ENCODE measurements at places on chromosomes 11 and 22.

DNA sequence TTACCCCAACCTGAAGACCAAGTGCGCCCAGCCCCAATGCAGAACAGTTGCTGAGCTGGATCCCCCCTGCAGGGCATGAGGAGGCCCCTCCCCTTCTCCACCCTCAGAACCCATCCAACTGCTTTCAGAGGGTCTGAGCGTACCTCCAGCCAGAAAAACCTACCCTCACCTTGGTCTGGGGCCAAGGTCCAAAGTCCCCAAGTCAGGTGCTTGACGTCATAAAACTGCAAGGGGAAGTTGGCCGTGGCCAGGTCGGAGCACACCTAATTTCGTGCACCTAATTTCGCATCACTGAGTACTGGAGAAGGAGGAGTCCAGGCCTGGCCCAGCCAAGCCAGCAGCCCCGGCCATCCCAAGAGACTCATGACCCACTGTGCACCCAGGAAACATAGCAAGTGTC lies 289.8 kb downstream of the CTTN start:
- DNase-seq, result no peak

GRCh38 chr22:37354670-37355069 lies 72.4 kb downstream of the CYTH4 start:
- no peak for DNase-seq

GRCh38 chr11:67439321-67440228 lies 2.1 kb upstream of the PTPRCAP start:
- no peak for DNase-seq

- DNase-seq, result no peak
Observed at GRCh38 chr11:40207416-40207815, 1252.0 kb downstream of the LRRC4C start.

- DNase-seq, result no peak
Observed at GRCh38 chr11:118051611-118052461, 25.0 kb upstream of the TMPRSS4 start.

DNA sequence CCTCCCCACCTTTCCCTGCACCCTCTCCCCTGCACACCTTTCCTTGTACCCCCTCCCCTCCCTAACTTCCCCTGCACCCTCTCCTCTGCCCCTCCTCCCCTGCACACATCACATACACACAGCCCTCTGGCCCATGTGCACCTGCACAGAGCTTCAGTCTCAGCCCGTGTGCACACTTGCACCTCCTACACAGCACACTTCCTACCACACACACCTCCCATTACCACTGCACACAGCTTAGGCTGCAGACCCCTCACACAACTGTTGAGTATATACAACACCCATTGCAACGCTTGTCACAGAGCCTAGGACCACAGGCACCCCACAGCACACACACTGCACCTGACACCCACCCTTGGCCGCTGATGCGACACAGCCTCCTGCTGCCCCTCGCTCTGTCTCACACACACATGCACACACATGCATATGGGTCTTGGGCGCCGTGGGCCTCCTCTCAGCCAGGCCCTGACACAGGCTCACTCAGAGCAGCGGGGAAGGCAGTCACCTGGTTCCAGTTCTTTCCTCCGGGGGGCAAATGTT lies 411 bp downstream of the SIGIRR start:
- DNase-seq, result no peak

GRCh38 chr11:15806217-15806616 lies 550.1 kb downstream of the SOX6 start:
- no peak for DNase-seq

DNA sequence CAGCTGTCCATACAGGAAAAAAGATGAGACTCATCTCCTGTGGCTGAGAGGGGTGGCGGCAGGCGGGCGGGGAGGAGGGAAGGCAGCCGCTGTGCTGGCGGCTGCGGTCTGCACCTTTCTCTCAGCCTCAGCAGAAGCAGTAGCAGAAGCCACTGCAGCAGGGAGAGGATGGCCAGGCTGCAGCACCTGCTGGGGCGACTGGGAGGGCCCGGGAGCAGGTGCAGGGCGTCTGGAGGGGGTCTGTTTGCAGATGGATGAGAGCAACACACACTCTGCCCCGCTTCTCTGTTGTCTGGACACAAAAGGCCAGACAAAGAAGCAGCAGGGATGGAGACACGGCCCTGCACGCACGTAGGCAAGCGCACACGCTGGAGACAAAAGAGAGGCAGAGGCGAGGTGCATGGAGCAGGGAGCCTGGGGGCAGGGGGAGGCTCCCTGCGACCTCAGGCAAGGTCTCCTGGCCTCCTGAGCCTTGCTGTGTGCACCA lies 9.3 kb upstream of the MIAT start:
- no peak for DNase-seq

GRCh38 chr11:73375830-73376159 lies 404 bp upstream of the RELT start:
- no peak for DNase-seq

- DNase-seq, result peak; percentile 42
Observed at GRCh38 chr11:128831174-128832120, 35.6 kb downstream of the KCNJ1 start.

Data from SK-N-MC (cell line).